ENCODE measurements at places on chromosomes 16 and 17. TPM values are rescaled to one million over a fixed set of nuclear protein-coding genes. Genes with fewer than 3 reads are reported as not detected.

The GAS7 gene
- total RNA-seq, result 0.38 TPM

The MON1B gene
- 21.0 TPM for total RNA-seq

The KRTAP3-2 gene
- total RNA-seq, result not detected

The PABPN1L gene
- not detected for total RNA-seq
